Activated T-cell treated with anti-CD3 and anti-CD28 coated beads for 24 hours (primary cell): ENCODE measurements at places on chromosomes 2 and 18.

GRCh38 chr2:120466704-120467054 lies 120.7 kb downstream of the INHBB start:
- DNase-seq: no peak

- DNase-seq: no peak
Observed at GRCh38 chr2:15828576-15828975, 111.8 kb upstream of the MYCN start.

GRCh38 chr18:74399091-74399887 lies 57.8 kb downstream of the DIPK1C start:
- DNase-seq: no peak

- DNase-seq: no peak
Observed at GRCh38 chr2:199572571-199572970, 114.8 kb upstream of the SATB2 start.
